ENCODE measurements at places on chromosomes 11 and 22. TPM values are rescaled to one million over a fixed set of nuclear protein-coding genes. Genes with fewer than 3 reads are reported as not detected.

ASCL2 gene
- 0.83 TPM for total RNA-seq

CYB5R2 gene
- total RNA-seq = 2.8 TPM

C22orf39 gene
- 12.0 TPM for total RNA-seq

CDC42EP2 gene
- total RNA-seq = 3.5 TPM

IFITM1 gene
- 29.2 TPM for total RNA-seq

PIH1D2 gene
- 0.91 TPM for total RNA-seq

APOBEC3B gene
- total RNA-seq = 0.93 TPM

- DNase-seq = no peak
Measured at GRCh38 chr22:49241174-49241851, 586.4 kb downstream of the BRD1 start.

- DNase-seq = no peak
Measured at GRCh38 chr11:109796253-109796652, 296.9 kb upstream of the ZC3H12C start.

- peak; percentile 24 for DNase-seq
Measured at GRCh38 chr22:47092896-47093311, 330.5 kb downstream of the TBC1D22A start.

DNA sequence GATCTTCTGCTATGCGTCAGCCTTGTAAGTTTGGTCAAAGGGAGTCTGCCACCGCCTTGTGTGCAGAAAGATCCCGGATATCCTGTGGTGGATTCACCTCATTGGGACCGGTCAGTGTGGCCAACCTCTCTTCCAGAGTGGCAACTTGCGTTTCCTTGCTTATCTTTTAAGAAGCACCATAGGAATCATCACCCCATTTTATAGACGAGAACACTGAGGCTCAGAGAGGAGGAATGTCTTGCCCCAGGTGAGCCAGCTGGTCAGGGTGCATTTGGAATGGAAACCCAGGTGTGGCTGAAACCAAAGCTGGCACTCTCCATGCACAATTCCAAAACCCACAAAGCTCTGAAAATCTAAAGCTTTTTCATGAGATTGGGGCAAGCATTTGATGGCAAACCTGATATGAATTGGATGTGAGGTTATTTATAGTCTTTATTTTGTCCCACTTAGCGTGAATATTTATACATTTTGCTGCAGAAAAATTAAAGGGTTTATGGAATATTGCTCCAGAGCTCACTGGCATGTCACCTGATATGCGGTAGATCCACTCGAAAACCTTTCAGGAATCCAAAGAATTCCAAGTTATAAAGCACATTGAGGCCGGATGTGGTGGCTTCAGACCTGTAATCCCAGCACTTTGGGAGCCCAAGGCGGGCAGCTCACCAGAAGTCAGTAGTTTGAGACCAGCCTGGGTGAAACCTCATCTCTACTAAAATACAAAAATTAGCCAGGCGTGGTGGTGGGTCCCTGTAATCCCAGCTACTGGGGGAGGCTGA is 12.1 kb upstream of the EIF3D start:
- no peak for DNase-seq

GRCh38 chr22:19115628-19116027 is 6.6 kb downstream of the DGCR2 start:
- DNase-seq = no peak

GRCh38 chr11:62182147-62182891 is 7.7 kb upstream of the SCGB1D1 start:
- DNase-seq = no peak

- peak; percentile 58 for DNase-seq
Measured at GRCh38 chr11:84564180-84564866, 1062.8 kb downstream of the DLG2 start.

DNA sequence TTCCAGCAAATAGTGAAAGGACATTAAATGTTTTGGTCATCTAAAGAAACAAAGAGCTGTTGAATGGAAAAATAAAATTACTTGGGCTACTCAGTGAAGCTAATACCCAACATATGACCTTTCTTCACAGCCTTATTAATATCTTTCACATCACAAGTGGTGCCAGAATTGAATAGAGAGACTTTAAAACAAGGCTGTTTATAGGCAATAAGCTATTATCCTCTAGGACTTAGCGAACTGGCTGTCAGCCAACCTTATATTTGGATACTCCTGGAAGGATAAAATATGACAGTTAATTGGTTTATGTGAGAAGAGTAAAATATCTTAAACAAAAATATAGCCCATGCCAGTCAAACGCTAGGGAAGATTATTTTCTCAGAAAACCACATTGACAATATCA is 225.5 kb upstream of the BLID start:
- no peak for DNase-seq

GRCh38 chr11:128981254-128981653 is 38.6 kb upstream of the TP53AIP1 start:
- DNase-seq = no peak

DNA sequence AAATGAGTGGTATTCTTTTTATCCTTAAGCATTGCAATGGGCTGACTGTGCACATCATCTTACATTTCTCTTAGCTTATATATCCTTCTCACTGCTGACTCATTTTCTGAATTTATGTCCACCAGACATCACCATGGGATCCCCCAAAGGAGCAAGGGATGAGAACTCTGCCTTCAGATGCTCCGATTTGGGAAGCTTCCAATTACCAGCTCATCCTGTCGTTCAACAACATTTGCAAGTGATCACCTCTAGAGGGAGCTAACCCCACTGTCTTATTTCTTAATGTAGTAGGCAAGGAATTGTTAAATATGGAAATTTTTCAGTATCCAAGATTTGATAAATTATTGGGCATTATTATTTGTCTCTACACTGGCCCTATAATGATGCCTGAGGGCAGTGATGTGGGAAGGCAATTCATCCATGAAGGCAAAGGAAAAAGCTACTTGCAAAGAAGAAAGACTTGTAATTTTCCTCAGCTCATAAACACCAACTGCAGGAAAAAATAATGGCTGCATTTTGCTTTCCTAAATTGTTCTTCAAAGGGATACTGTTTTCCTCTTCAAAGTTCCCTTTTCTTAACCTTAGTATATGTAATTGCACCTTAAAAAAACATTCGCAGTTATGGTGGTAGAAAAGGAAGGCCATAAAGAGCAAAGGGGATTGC is 102.4 kb upstream of the FSHB start:
- no peak for DNase-seq

DNA sequence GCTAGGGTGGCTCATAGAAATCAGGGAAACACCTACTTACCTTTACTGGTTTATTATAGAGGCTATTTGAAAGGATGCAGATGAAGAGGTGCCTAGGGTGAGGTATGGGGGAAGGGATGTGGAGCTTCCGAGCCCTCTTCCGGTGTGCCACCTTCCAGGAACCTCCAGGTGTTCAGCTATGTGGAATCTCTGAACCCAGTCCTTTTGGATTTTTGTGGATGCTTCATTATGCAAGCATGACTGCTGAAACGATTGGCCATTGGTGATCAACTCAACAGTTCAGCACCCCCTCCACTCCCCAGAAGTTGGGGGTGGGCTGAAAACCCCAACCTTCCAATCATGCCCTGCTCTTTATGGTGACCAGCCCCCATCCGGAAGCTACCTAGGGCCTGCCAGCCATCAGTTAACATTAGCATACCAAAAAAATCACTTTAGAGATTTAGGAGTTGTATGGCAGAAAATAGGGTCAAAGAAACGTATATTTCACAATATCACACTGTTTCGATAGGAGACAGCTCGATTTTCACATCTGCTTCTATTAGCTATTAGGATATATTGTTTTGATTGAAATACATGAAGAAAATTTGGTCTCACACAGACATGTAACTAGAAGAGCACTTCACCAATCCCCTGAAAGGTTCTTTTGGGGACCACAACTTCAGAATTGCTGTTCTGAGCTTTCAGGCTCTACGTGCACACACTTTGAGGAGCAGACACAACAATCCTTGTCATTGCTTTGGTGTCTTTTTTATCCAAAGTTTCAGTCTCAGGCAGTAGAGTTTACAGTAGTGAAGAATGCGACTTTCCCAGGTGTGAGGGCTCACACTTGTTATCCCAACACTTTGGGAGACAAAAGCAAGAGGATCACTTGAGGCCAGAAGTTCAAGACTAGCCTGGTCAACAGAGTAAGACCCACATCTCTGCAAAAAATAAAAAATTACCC is 3.3 kb upstream of the POLR2G start:
- no peak for DNase-seq

- no peak for DNase-seq
Measured at GRCh38 chr11:92625894-92626293, 343.6 kb upstream of the MTNR1B start.
